Dermis blood vessel endothelial cell (primary cell): ENCODE measurements at places on chromosomes 2 and 18. TPM values are rescaled to one million over a fixed set of nuclear protein-coding genes. Genes with fewer than 3 reads are reported as not detected.
A peak's percentile ranks its signal among the peaks of the same experiment; 100 is the strongest.

ANKRD53 gene
- 0.51 and 0.74 TPM in 2 replicates for total RNA-seq

- DNase-seq: no peak
Measured at GRCh38 chr18:43869451-43870008, 592.2 kb upstream of the SYT4 start.

FTCDNL1 gene
- total RNA-seq: 0.23 and 1.7 TPM in 2 replicates

GRCh38 chr2:237927986-237928385, 38.8 kb upstream of the UBE2F start:
- no peak for DNase-seq

DNA sequence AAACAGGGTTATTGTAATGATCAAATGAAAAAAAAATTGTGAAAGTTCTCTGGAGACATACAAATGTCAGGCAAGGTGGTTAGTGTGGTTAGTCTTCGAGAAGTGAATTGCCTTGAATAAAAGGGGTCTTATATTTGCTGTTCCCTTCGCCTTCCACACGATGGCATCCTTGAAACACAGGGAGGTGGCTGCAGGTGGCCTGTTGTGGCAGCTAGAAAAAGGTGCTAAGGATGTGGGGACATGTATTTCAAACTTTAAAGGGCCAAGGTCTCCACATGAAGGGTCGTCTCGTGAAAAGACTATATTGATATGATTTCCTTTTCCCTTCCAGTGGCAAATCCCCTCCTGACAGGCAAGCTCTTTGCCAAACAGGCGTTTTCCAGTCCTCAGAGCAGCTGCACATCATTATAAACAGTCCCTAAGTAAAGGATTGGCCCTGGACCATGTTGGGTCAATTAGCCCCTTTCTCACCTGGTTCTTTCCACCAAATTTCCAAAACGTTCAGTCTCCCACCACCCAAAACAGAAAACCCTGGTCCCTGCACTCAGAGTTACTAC, 68.5 kb downstream of the COPS8 start:
- DNase-seq: peak; percentile 78

DNA sequence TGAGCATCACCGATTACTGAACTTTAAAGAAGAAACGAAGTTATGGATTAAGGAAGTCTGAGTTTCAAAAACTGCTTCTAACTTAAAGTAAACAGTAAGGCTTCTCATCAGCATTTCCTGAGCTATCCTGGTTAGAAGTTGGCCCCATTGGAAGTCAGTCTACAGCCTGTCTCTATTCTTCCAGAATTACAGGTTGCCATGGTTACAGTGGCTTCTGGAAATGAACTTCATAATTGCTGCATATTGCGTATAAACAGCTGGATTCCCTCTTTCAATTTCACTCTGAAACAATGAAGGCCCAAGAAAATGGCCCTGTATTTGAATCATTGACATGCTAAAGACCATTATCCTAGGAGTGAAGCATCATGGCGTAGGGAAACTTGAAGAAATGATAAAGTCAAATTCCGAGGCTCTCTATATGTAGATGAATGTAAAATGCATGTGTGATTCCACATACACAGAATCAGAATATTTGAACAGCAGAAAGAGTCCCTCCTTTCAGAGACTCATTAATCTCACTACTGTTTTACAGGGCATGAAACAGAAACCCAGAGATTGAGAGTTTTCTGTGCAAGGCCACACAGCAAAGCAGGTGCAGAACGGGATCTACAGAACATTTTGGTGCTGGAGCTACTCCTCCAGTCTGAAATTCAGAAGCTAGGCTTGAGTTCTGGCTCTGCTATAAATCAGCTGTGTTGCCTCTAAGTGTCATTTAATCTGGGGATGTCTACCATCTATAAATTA, 856.4 kb upstream of the CELF4 start:
- DNase-seq: no peak

RAB27B gene
- total RNA-seq: under 0.01 and 0.05 TPM in 2 replicates

- no peak for DNase-seq
Measured at GRCh38 chr2:144137705-144138428, 382.1 kb downstream of the ZEB2 start.

EMILIN1 gene
- total RNA-seq: 33.7 and 41.9 TPM in 2 replicates

GRCh38 chr2:101300164-101300563, 8.3 kb downstream of the RNF149 start:
- no peak for DNase-seq

MMADHC gene
- total RNA-seq: 184 and 204 TPM in 2 replicates

DNA sequence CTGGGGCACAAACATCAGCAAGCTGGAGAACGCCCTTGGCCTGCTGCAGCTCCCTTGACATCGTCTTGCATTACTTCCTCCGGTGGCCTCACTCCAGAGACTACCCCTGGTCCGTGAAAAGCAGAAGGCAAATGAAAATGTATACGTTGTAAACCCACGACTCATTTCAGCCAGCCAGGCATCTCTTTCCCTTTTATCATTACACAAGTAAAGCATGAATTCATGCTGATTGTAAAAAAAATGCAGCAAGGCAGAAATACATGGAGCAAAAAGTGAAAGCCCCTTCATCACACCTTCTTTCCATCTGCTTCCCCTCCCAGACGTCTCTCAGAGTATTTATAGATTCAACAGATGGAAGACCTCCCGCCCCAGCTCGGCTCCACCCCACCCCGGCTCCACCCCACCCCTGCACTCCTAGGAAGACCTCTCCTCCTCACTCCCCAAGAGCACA, 41.6 kb upstream of the RALBP1 start:
- DNase-seq: no peak
